ENCODE measurements at places on chromosomes 6 and 20.

- no peak for DNase-seq
Measured at GRCh38 chr20:37869334-37869861, 33.5 kb upstream of the VSTM2L start.

GRCh38 chr6:154682633-154683125, 50.5 kb upstream of the SCAF8 start:
- no peak for DNase-seq

DNA sequence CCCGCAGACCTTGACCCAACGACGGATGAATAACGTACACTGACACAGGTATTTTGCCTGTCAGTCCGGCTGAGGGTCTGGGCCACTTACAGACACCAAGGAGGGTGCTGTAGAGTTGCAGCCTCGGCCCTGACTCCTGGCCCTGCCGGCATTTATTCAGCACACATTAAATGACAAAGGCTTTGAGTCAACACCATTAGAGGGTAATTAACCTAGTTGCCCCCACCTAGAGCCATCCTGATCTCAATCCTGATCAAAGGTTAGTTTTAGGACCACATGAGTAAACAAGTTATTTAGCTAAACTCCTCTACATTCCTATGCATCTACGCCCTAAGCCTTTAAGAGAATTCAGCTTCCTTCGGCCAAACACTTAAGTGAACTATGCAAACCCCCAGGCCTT, 11.9 kb upstream of the PM20D2 start:
- no peak for DNase-seq

- DNase-seq: no peak
Measured at GRCh38 chr6:34920097-34920496, 31.0 kb downstream of the ANKS1A start.

- no peak for DNase-seq
Measured at GRCh38 chr6:111743862-111744692, 129.2 kb downstream of the FYN start.

GRCh38 chr6:167719920-167720319, 106.8 kb upstream of the AFDN start:
- DNase-seq: no peak

DNA sequence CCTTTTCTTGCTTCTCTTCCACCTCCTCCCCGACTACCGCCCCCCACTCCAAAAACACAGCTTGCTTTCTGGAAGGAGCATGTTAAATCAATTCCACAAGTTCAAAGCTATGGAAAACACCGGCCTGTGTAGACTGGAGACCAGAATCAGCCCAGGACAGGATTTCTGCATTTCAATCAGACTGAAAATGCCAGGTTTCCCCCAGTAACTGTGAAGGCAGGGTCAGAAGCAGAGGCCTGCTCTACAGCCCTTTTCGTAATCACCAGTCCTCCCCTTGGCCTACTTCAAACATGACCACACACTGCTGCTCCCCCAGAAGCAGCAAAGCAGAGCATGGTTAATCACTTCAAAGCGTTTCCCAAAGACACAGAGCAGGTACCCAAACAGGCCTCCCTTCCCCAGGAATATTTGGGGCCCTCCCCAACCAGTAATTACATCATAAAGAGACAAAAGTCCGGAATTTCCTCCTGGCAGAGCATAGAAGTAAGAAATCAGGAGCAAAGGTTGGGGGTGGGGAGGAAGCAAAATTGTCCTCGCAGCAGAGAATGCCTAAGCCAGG, 38.4 kb downstream of the ZMYND8 start:
- DNase-seq: no peak

- no peak for DNase-seq
Measured at GRCh38 chr6:11992086-11992485, 20.0 kb upstream of the HIVEP1 start.

GRCh38 chr6:72855471-72855870, 233.6 kb downstream of the KCNQ5 start:
- DNase-seq: no peak

DNA sequence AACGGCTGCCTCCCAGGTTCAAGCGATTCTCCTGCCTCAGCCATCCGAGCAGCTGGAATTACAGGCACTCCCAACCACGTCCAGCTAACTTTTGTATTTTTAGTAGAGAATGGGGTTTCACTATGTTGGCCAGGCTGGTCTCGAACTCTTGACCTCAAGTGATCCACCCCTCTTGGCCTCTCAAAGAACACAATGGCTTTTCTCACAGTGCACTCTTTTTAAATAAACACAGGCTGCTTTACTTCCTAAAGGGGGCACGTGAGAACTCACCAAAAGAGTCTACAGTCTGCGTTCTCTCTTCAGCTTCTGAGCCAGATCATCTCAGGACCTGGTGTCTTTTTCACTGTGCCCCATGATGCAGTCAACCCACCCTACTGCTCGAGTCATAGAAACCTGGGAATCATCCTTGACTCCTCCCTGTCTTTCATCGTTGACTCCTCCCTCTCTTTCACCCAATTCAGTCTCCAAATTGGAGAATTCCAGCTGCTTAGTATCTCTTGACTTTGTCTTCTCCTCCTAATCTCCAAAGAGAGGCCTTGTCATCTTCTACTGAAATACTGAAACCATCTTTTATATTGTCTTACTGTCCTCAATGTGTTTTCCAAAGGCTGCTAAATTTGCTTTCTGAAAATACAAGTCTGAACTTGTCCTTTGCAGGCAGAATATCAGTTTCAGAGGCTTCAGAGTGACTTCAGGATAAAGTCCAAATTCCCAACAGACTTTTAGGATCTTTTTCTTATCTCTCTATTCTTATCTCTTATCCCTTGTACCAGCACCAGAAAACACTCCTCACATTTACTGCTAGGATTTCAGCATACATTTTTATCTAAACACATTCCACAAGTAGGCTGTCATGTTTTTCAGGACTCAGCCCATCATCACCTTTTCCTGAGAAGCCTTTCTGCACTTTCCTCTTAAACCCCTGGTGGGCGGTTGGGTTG, 323.4 kb downstream of the SYNE1 start:
- DNase-seq: no peak

GRCh38 chr6:79421707-79422484, 115.3 kb downstream of the LCA5 start:
- DNase-seq: no peak

DNA sequence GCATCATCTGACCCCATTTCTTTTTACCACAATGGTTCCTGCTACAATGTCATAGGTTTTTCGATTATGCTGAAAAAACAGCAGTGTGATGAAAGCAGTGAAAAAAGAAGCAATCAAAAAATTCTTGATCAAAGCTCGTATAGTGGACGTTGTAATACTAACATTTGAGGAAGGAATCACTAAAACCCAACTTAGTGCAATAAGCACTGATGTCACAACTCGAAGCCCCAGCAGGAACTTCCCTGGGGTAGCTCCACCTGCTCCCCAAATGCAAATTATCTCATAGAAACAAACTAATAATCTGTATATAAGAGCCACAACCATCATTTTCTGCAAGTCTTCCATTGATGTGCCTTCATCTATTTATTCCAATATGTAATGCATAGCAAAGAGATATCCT, 285.6 kb upstream of the SGK1 start:
- no peak for DNase-seq

DNA sequence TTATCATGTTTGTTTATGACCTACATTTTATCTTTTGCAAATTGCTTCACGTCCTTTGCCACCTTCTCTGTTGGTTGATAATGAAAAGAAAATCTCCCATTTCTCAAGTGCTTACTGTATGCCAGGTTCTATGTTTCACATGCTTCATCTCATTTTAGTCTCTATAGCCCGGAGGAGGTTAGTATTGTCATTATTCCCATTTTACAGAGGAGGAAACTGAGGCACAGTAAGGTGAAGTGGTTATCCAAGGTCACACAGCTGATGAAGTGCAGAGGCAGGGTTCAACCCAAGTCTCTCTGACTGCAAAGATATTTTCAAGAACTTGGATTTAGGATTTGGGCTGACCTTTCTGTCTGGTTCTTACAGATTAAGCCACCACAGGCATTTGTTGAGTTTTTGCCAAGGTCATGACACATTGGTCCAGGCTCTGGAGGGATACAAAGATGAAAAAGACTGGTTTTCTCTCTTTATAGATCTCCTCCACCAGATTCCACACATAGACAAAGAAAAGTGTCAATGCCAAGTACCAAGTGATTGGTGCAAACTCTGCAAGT, 20.6 kb downstream of the CNBD2 start:
- no peak for DNase-seq

GRCh38 chr6:41040101-41040939, 1.3 kb upstream of the UNC5CL start:
- no peak for DNase-seq

- DNase-seq: no peak
Measured at GRCh38 chr6:17258749-17259148, 22.4 kb upstream of the RBM24 start.

GRCh38 chr6:20571261-20571660, 37.0 kb downstream of the CDKAL1 start:
- DNase-seq: no peak

DNA sequence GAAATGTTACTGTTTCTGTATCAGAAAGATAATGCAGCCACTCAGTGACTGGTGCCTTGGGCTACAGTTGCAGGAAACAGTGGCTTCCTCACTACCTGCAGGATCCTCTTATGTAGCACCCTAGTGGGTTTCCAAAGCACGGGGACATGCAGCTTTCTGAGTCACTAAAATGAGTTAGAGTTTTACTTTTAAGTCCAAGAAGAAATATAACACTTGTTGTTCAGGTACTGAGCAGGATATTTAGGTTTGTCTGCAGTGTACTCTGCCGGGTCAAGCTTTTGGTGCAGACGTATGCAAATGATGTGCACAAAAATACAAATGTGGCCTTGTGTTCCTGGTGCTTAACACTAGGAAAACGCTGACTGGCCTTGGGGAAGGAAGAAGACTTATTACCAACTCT, 22.0 kb downstream of the ACSS1 start:
- no peak for DNase-seq

DNA sequence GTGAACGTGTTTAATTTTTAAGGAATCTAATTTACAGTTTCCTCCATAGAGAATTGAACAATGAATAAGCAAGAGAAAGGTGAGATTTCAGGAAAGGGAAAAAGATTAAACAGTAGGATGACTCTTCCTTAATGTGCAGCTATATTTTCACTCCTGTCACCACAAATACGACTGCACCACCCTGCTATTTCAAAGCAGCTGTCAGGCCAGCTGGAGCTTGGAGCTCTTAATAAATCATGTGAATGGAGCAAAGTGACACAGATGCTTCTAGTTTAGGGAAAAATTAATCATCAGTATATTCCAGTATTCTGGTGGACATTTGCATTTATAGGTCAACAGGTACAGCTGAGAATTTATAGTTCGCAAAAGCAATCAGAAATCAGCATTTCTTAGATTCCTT, 56.5 kb upstream of the PKIB start:
- DNase-seq: no peak

DNA sequence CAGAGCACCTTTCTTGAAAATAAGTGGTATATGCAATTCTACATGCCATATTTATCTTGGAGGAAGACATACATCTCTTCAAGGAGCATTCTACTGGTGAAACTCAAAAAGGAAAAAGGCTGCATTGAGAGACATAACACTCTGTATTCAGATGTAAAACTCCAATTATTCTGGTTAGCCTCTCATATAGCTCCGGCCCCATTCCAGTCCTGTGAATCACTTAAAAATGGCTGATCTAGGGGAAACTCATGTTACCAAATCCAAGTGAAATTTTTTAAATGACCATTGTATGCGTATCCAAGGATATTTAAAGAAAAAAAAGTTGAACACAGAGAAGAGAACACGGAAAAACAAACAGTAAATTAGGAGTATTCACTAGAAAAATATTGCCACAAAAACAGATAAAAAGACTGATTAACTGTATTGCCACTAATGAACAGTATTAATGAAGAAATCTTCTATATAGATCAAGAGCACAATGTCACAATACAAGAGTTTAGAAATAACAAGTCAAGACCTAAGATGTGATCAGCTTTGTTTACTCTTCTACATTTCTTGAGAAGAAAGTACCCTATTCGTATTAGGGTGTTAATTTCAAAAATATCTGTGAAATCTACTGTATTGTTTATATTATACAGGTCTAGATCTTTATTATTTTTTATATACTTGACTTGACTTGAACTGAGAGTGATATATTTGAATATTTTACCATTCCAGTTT, 124.5 kb upstream of the GJE1 start:
- no peak for DNase-seq

GRCh38 chr20:61120595-61121515, 131.2 kb upstream of the CDH4 start:
- DNase-seq: no peak

DNA sequence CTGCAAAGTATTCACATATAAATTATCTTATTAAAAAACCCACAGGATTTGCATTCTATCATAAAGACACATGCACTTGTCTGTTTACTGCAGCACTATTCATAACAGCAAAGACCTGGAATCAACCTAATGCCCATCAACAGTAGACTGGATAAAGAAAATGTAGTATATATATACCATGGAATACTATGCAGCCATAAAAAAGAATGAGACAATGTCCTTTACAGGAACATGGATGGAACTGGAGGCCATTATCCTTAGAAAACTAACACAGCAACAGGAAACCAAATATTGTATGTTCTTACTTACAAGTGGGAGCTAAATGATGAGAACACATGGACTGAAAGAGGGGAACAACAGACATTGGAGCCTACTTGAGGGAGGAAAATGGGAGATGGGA, 97.0 kb downstream of the FAM217A start:
- no peak for DNase-seq

- DNase-seq: no peak
Measured at GRCh38 chr6:147770221-147770620, 261.7 kb downstream of the SAMD5 start.

DNA sequence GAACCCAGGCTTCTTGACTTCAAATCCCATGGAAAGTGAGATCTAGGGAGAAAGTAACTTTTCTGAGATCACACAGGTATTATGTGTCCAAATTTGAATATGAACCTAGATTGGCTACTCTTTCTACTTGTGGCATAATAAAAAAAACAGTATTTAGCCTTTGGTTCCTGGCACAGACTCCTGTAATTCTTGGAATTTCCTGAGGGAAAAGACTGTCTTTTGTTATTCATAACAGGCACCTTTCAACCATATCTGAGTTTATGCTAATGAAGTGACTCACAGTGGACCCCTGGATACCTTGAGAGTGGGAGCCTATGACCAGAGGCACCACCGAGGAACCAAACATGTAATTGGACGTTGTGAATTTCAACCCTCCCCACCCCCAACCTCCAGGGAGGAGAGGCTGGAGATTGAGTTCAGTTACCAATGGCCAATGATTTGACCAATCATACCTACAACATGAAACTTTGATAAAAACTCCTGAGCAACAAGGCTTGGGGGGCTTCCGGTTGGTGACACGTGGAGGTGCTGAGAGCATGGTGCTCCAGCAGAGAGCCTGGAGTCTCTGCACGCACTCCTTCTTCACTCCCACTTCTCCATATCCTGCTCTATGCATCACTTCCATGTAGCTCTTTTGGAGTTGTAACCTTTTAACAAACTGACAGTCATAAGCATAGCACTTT, 48.8 kb downstream of the LAMA4 start:
- no peak for DNase-seq

- no peak for DNase-seq
Measured at GRCh38 chr6:170264086-170264485, 26.8 kb downstream of the DLL1 start.

All from cerebellar nuclear complex (tissue), 1 donor.